ENCODE measurements at places on chromosomes 4 and X. TPM values are rescaled to one million over a fixed set of nuclear protein-coding genes. Genes with fewer than 3 reads are reported as not detected.

Gene TRO
- 13.5 TPM for total RNA-seq

Gene CASP3
- 23.2 TPM for total RNA-seq

Gene TRIM75
- total RNA-seq: not detected

Gene SYTL4
- 14.4 TPM for total RNA-seq

Gene STOX2
- 10.9 TPM for total RNA-seq

Gene HOPX
- total RNA-seq: 3.5 TPM

Gene PCDH11X
- total RNA-seq: 3.6 TPM

Gene BMPR1B
- 13.9 TPM for total RNA-seq

Gene PDE6B
- total RNA-seq: 1.9 TPM

Gene SAGE1
- total RNA-seq: not detected

Gene RPL34
- total RNA-seq: 967 TPM

Gene ABCG2
- total RNA-seq: 3.5 TPM

Gene JCHAIN
- 8.0 TPM for total RNA-seq

Gene UGT8
- 1.1 TPM for total RNA-seq

Gene CYP4V2
- 26.4 TPM for total RNA-seq

Gene TLR1
- total RNA-seq: 29.7 TPM

Gene GNRHR
- not detected for total RNA-seq

Gene ODAPH
- not detected for total RNA-seq

Gene CLIC2
- total RNA-seq: 17.0 TPM

Gene ARX
- not detected for total RNA-seq

Measured in aorta (tissue), 5 donors.